ENCODE measurements at places on chromosomes 6 and 20.

DNA sequence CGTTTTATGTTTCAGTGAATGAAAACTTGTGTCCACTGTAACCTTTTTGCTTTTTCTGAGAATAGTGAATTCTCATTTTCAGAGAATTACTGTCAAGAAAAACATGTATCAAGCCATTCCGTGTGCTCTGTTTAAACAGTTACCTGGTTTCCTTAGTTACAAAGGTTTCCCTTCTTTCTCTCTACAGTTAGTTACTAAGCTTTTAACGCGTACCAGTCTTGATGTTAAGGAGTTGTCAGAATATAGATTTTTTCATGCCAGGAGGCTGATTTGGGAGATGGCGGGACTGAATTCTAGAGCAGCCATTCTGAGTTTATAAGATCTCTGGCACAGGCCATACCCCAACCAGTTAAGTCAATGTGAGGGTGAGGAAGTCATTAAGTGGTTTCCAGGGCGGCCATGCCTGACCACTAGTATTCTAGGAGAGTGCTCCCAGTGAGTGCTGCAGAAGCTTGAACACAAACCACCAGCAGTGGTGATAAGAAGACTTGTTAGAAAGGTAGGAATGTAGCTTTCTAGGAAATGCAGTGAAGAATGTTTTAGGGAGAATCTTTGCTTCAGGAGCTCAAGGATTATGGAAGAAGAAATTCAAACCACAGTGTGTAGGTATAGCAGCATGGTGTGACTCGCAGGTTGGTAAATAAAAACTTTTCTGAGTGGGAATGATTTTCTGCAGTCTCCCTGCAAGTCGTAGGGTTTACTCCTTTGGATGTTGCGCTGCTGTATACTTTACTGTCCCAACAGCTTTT is 112.9 kb downstream of the JARID2 start:
- no peak for DNase-seq

- DNase-seq, result no peak
Observed at GRCh38 chr6:53937461-53937860, 142.7 kb downstream of the LRRC1 start.

- DNase-seq, result no peak
Observed at GRCh38 chr6:79184641-79185040, 49.8 kb downstream of the HMGN3 start.

DNA sequence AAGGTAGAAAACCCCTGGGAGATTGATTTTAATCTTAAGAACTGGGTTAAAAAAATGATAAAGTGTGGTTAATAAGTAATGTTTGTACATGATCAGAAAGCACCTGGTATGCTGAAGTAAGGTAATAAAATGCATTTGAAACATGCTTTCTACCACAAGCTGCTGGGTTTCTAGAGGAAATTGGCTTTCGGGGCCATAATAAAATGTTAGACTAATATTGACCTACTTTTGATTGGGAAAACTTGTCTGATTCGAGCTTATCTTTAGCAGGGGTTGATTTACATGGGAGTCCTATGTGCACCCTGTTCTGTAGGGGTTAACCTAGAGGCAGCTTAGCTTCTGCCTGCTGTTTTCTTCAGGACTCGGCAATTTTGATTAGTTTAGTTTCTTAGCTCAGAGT is 50.5 kb downstream of the CRYBG1 start:
- DNase-seq, result no peak

- DNase-seq, result no peak
Observed at GRCh38 chr20:41367393-41367695, 726 bp upstream of the EMILIN3 start.

GRCh38 chr6:127397729-127398630 is 54.6 kb upstream of the ECHDC1 start:
- DNase-seq, result no peak

DNA sequence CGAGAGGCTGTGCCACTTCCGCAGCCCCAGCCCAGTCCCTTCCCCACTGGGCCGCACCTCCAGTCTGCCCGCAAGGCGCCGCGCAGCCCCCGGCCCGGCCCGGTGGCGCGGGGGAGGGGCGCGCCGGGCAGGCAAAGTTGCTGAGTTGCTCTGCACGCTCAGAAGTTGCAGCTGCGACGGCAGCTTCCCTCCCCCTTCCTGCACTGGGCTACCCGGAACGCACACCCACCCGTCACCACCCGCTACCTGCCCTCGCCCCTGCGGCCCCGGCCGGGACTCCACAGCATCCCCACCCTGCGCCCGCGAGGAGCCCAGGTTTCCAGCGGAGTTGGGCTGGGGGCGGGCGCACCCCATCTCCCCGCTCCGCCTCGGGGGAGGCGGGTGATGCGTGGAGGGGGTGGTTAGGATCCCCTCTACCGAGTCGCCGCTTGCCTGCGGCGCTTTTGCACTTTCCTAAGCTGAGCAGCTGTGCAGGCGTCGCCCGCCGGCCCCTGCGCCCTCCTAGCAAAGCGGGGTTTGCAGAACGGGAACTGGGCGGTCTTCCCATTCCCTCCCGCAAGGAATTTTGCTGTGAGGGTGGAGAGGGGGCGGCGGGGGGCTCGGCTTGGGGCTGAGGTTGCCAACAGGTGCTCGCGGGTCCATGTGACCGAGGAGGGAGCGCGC is 55.9 kb upstream of the RREB1 start:
- peak; percentile 50 for DNase-seq

- no peak for DNase-seq
Observed at GRCh38 chr6:18412068-18412467, 24.9 kb downstream of the RNF144B start.

GRCh38 chr6:104710543-104711335 is 149.0 kb downstream of the HACE1 start:
- DNase-seq, result no peak

DNA sequence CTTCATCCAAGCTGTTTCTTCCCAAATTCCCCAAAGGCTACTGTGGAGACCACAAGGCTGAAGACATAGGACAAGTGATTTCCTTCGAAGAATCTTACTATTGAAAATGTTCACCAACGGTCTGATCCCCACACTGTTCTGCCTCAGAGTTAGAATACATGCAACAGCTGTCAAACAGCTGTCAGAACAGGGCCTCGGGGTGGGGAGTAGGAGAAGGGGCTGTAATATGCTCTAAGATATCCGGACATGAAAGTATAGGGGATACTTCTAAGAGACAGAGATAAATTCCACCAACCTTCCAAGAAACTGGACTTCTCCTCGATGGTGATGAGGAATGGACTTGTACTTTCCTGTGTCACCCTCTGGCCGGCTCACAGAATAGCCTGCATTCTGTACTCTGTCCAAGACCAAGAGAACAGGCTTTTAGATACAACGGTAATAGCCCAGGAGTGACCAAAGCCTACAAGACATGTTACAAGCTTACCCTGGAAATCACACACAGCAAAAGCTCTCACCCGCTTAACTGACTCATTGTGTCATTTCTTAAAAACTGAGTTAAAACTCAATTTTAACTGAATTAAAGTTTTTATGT is 69.2 kb upstream of the PTGIS start:
- no peak for DNase-seq

DNA sequence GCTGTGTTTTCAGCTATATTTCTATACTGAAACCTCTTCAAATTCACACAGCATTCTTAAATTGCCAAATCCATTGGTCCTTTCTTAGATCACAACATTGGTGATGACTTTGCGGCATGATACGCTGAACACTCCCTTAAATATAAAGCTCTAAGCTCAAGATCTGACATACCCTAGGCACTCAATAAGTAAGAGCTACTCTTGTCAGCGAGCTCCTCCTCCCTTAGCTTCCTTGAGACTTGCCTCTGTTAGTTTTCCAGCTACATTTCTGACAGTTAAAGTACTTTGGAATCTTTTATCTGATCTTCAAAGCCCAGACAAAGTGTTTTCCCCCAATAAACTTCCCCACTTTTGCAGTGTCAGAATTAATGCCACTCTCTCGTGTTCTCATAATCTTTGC is 117.0 kb downstream of the HIVEP2 start:
- DNase-seq, result no peak

DNA sequence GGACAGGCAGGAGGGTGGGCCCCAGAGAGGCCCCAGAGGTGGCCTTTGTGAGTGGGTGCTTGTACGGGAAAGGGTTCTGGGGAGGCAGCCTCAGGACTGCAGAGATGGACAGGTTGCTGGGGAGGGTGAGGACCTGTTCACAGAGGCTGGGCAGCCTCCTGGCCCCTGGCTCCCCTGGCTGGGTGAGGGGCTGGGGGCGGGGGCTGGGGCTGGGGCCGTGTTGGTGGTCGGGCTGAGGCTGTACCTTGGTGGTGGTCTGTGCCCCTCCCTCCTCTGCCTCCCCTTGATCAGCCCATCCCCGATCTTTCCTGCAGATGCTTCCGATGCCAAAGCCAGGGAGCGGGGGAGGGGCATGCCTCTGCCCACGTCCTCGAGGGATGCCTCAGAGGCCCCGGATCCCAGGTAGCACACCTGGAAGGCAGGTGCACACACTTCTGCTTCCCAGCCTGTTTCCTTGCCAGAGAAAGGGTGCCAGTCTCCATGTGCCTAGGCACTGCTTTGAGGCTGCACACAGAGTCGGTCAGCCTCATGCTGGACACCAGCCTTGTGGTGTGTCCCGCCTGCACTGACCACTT is 4.8 kb downstream of the TCEA2 start:
- DNase-seq, result no peak

GRCh38 chr6:5249451-5250122 is 11.2 kb downstream of the LYRM4 start:
- no peak for DNase-seq

DNA sequence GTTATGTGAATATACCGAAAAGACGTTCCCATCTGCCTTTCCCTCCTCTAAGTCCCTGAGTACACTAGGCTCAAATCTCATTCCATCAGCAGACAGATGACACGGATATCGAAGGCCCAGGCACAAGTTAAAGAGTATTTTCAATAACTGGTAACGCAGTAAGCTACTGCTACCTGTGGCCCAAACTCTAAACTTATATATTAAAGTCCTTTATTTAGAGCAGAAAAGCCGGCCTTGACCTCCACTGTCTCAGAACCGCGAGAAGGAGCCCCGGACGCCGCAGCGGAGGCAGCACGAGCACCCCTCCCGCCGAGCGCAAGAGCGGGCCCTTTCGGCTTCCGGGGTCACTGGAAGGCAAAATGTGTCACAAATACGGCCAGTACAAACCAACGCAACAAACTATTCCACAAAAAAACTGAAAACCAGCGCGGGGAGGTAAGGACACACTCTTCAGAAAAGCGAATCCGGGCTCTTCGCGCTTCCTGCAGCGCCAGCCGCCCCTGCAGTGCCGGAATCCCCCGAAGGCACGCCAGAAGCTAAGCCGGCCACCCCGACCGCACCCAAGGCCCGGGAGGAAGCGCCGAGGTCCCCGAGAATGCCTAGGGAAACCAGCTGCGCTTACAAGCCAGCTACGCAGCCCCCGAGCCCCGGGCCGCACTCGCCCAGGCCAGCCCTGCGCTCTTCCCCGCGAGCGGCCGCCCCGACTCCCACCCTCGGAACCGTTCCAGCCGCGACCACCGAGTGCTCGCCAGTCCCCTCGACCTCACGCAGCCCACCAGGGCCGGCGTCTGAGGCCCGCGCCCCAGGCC is 681 bp downstream of the DIDO1 start:
- DNase-seq, result peak; percentile 65

DNA sequence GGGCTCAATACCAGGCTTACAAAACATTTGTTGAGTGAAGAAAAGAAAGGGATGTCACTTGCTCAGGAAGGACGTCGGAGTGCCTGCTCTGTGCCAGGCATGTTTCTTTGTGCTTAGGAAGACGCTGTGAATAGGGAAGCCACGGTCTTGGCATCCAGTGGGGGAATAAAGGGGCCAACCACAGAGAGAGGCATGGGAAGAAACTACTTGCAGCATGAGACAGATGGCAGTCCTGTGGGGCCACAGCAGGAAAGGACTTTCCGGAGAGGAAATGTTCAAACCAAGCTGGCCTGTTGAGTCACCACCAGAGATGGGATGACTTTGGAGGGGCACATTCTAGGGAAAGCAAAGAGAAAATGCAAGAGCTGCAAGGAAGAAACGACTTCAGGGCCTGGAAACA is 173.2 kb downstream of the CDH26 start:
- DNase-seq, result no peak

- DNase-seq, result peak; percentile 11
Observed at GRCh38 chr6:109322825-109323224, 59.4 kb downstream of the CD164 start.

GRCh38 chr6:143998686-143999085 is 9.4 kb downstream of the PLAGL1 start:
- DNase-seq, result no peak

DNA sequence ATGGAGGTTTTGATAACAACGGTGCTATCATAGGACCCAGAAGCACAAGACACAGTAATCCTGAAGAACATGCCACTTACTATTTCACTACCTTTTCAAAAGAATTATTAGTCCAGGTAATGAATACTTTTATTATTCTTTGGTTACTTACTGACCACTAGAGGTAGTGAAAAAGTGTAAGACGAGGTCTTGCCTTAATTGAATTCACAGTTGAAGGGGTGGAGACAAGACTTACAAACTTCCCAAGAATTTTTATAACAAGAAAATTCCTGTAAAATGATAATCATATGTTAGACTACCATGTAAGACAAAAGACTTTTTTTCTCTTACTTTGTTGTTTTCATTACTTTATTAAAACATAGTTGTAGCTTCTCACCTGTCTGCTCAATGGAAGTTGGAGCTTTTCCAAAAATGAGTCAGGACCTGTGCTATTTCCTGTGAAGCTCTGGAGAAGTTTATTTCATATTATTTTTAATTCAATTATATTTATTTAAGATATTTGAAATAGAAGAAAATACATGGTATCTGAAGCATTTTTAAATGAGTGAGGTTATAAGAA is 52.4 kb downstream of the DOP1A start:
- no peak for DNase-seq

DNA sequence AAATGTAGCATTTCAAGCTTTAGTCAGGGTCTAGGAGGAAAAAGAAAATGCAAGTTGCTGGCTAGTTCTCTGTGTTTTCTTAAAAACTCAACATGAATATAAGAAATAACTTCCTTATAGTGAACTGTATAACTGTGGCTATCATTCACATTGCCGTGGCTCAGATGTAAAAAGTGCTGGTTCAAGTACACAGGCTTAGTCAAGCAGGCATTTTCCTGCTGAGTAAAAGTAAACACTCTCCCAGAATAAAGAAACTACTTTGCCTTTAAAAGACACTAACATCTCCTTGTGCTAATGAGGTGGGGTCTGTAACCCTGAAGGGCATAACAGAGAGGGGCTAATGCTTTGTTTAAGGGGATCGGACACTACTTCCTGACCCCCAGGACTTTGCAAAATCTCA is 3.3 kb downstream of the ATP5F1E start:
- DNase-seq, result no peak

GRCh38 chr6:159919800-159920199 is 29.0 kb downstream of the MAS1 start:
- no peak for DNase-seq

DNA sequence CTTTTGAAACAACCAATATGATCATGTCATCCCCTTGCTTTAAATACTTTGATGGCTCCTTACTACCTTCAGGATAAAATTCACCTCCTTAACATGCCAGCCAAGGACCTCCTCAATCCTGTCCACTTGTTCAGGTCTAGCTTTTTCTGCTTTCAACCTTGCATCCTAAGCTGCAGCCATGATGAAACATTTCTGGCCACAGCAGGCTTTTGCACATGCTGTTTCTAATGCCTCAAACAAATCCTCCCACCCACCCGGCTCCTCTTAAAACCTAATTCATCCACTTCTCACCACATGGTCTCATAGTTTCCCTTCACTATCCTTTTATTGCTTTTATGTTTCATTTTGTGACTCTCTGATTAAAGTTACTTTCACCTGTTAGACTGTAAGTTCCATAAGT is 124.6 kb downstream of the MYB start:
- DNase-seq, result no peak

Data from CD4-positive, alpha-beta T cell treated with Interleukin-17A for 1 hour (primary cell).